Right kidney (tissue), 9 donors: ENCODE measurements at places on chromosomes 5 and 9.

DNA sequence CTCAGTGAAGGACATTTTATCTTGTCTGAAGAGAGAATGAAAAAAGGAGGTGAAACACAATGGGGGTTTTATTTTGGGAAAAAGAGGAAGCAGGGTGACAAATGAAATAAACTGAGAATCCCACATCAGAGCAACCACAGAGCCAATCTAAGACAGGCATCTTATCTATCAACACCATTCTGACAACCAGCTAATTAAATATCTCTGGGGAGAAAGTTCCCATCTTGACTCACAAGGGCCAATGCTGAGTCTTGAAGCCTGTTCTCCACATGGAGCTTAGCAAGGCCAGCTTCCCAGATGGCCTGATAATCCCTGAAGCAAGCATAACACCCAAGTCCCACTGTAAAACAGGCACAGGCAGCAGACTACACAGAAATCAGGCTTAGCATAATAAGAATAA, 30.4 kb downstream of the DPYSL3 start:
- no peak for DNase-seq

DNA sequence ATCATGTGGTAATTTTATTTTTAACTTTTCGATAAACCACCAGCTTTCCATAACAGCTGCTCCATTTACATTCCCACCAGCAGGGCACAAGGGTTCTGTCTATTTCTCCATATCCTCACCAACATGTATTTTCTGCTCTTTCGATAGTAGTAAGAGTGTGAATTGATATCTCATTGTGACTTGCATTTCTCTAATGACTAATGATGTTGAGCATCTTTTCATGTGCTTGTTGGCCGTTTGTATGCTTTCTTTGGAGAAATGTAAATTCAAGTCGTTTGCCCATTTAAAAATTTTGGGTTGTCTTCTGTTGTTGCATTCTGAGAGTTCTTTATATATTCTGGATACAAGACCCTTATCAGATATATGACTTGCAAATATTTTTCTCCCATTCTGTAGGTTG, 45.9 kb downstream of the PSD2 start:
- DNase-seq: no peak

DNA sequence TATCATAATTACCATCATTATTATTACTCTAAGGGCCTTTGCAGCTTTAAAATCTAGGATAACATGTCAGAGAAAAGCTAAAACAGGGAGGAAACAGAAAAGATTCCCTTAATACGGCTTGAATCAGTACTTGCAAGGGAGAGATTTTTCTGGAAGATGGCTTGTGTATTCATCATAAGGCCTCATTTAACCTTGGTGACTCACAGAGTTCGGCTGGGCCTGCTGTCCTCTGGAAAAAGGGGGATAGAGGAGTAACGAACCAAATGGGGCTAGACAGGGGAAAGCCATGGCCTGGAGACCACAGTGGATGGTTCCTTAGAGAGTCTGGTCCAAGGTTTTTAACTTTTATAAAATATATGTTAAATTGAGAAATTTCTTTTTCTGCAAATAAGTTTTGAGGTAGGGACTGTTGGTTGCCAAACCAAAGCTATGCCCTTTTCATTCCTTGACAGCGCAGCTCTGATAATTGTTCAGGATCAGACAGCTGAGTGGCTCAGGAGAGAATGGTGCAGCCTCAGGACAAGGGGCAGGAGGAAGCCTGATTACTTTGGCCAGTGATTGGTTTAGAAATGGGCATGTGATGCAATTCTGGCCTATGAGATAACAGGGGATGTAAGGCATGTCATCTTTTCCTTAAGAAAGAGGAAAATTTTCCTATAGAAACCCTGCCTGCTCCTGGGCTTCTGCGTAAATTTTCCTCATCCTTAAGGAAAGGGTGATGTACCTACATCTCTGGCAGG, 25.6 kb upstream of the GSN start:
- DNase-seq: no peak

GRCh38 chr5:37212096-37212495, 37.1 kb downstream of the CPLANE1 start:
- no peak for DNase-seq

DNA sequence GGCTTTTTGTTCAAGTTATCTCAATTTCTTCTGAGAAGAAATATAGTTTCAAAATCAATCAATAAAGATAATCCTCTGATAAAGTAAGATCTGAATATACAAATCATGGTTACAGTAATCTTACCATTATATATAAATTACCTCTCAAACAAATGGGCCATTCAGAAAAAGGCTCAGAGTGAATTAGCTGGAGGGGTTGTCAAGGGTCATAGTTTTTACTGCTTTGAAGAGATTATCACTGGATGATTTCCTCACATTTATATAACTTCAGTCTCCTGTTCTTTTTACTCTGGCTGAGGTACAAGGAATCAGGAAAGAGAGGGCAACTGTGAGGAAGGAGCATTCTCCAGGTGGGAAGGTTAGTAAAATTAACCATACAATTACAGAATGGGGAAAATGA, 148.6 kb upstream of the ELL2 start:
- no peak for DNase-seq

GRCh38 chr5:141742866-141743851, 61.1 kb upstream of the ARAP3 start:
- DNase-seq: peak; percentile 64

GRCh38 chr5:39466846-39467245, 42.1 kb upstream of the DAB2 start:
- no peak for DNase-seq

DNA sequence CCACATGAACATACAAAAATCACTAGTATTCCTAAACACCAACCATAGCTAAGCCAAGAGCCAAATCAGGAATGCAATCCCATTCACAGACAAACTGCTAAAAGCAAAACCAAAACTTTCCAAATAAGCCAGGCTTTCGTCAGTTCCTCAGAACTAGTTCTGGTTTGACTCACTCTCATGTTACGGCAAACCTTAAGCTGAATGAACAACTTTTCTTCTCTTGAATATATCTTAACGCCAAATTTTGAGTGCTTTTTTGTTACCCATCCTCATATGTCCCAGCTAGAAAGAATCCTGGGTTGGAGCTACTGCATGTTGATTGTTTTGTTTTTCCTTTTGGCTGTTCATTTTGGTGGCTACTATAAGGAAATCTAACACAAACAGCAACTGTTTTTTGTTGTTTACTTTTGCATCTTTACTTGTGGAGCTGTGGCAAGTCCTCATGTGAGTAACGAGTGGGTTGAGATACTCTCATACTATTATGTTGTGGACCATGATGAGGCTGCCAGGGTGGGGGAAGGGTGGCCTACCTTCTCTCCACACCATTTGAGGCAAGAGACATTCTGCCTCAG, at the start of gene PDCD1LG2:
PDCD1LG2 (plus strand) TSS at position 172 of the 572 bp plus-strand sequence. CDS start 12,016 bp downstream, outside the sequence.
- DNase-seq: no peak

- no peak for DNase-seq
Observed at GRCh38 chr9:20524776-20525175, 97.5 kb downstream of the MLLT3 start.

DNA sequence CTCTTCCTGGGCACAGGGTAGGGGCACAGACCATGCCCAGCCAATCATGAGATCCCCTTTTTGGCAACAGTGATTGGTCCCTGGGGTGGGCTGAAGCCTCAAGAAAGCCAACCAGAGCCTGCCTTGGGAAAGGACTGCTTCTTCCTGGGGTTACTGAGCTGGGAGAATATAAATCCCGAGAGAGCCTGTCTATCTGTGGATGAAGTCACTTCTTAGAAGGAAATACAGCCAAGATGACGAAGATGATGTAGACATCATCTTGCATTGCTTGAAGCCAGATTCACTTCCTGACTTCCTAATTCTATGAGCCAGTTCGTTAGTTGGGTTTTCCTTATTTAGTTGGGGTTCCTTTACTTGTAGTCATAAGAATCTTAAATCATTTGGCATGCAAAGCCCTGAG, 50.1 kb upstream of the PWWP2A start:
- no peak for DNase-seq

DNA sequence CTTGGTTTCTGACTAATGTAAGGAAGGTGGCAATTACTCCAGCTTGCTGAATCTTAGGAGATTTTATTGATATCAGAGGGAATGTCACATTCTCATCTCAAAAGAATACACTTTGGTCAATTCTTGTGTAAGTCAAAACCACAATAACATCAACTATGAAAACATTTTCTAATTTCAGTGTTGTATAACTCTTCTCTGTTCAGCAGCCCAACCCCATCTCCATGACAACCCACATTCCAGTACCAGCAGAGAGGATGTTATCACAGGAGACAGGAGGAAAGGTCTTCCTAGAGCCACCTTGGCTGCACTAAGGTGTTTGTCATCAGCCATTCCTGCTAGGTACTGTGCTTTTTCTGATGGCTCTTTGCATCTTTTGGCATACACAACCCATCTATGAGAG, 529.1 kb upstream of the BRINP1 start:
- DNase-seq: no peak

DNA sequence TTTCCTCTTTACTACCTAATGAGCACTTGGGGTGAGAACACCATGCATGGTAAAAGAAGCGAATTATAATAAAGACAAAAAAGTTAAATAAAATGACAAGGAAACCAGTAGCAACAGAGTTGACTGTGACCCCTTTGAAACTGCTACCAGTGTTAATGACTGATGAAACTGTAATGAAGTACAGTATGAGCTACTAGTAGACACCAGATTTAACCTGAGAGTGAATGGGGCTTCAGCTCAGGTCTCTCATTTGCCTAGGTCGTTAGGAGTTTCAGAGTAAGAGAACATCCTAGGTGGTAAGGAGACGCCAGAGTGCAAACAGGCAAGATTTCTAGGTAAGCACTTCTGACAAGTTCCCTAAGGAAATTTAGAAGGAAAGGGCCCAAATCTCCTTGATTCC, 346.4 kb downstream of the BNC2 start:
- DNase-seq: no peak

DNA sequence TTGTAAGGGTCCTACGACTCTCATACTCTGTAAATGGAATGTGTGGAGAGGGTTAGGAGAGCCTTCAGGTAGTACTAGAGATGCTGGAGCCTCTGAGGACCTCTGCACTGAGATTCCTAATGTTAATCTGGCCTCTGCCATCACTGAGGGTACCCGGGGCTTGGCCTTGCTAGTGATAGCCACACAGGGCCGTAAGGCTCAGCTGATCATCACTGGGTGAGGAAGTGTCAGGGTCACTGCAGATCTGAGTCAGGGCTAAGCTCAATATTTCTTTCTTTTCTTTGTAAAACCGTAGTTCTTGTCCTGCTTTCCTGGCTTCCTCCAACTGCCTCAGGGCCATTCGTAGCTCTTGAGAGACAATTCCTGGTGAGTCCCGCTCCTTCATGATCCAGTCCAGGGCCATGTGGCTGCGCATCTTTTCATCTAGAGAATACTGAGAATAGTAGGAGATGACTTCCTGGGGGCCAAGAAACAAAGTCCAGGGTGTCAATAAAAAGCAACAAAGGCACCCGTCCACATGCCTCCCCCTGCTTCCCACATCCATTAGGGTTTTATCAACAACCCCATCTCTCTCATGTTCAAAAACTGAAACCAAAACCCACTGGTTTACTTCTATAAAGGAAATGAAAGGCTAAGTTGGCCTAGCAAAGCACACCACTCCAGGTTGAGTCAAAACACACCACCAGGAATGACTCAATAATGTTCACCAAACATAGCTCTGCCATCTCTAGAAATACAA, 47.7 kb downstream of the LIX1 start:
- no peak for DNase-seq

DNA sequence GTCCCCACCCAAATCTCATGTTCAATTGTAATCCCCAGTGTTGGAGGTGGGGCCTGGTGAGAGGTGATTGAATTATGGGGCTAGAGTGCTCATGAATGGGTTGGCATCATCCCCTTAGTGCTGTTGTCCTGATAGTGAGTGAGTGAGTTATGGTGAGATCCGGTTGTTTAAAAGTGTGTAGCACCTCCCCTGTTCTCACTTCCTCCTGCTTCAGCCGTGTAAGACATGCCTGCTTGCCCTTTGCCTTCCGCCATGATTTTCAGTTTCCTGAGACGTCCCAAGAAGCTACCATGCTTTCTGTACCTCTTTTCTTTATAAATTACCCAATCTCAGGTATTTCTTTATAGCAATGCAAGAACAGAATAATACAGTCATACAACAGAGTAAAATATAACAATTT, 742 bp upstream of the LECT2 start:
- no peak for DNase-seq

DNA sequence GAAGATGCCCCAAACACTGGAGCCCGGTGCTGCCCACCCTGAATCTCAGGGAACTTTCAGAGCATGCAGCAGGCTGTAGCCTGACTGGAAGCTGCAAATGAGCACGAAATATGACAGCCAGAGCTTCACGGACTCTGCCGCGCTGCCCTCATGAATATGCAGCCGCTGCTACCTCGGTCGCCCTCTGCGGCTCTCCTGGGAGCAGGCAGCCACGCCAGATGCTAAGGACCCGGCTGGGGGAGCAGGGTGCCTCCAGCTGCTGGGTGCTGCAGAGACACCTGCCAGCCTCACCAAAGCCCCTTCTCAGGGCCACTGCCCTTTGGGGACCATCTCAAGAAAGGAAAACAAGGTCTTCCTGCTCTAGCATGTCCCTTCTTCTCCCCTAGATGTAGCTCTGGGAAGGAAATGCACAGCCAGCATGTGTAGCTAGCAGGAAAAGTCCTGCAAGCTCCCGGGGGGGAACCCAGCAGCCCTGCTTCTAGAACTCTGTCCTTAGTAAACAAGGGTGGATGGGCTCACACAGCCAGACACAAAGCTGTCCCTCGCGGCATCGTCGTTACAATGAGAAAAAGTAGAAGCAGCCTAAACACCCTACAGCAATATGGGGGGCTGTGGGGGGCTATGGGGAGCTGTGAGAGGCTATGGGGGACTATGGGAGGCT, 56.8 kb upstream of the OLFM1 start:
- no peak for DNase-seq

DNA sequence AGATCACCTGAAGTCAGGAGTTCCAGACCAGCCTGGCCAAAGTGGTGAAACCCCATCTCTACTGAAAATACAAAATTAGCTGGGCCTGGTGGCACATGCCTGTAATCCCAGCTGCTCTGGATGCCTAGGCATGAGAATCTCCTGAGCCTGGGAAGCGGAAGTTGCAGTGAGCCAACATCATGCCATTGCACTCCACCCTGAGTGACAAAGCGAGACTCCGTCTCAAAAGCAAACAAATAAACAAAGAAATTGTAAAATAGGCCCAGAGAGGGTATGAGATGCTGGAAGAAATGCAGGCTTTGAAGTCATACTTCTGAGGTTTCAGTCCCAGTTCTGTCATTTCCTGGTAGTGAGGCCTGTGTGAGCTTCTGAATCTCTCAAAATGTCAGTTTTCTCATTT, 5.3 kb upstream of the ARHGEF37 start:
- no peak for DNase-seq
